ENCODE measurements at places on chromosomes 7 and 10.

DNA sequence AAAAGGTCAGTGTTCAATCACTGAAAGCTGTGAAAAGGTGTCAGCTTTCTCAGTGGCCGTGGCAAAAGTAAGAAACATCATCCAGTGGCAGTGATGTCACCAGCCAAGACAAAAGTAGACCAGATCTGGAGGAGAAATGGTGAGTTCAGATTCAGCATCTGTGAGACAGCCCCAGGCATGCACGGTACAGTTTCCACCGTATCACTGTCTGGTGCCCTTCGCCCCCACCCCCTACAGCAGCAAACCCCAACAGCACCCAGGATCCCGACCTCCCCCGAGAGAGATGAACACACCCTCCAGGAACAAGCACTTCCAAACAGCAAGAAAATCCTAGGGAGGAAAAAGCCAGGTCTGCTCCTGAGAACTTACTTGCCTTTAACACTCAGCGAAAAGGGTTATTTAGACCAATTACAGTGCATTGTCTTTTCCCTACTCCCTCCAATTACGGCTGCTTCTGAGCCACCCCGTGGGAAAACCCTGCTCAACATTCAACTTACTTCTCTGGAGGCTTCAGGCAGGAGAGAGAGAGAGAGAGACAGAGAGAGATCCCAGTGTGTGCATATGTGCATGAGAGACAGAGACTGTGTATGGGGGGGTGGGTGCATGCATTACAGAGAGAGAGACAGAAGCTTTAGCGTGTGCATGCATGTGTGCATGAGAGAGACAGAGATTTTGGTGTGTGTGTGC lies 189.6 kb downstream of the GRID1 start:
- no peak for DNase-seq

GRCh38 chr7:84043661-84044191 lies 150.9 kb downstream of the SEMA3A start:
- DNase-seq: no peak

GRCh38 chr7:133431134-133431724 lies 178.4 kb downstream of the EXOC4 start:
- no peak for DNase-seq

DNA sequence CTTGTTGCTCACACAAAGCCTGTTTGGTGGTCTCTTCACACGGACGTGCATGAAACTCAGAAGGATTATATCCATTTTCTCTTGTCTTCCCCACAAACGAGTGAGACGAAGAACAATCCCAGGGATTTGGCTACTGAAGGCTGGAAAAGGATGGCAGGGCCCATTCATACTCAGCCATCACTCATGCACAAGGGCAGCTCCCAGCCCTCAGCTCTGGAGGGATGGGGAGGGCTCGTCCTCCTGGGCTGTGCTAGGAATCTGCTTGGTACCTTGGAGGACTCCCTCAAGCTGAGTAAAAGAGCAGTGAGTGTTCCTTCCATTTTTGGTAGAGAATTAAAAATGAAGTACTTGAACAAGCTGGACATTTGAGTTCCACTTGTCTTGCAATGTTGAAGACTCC lies 33.2 kb upstream of the RAB18 start:
- DNase-seq: no peak

DNA sequence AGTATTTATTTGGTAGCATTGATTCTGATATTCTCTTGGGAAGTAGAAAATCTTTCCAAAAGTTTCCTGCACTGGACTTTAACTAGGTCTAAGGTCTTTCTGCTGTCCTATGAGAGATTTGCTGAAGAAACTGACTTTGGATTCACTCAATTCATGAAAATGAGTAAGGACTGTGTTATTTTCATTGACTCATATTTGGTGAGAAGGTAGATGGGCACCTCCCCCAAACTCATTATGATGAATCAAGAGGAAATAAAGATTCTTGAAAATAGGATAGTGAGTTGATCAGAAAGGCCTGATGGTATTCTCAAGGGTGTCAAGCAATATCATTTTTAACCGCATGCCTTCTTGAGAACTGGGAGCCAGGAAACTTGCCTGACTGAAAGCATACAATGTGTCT lies 110.3 kb downstream of the RNF133 start:
- no peak for DNase-seq
